ENCODE measurements at places on chromosomes 3 and 15.

- DNase-seq = no peak
Observed at GRCh38 chr3:17320266-17320665, 422.2 kb downstream of the TBC1D5 start.

GRCh38 chr15:68795298-68795848 is 25.3 kb downstream of the ANP32A start:
- DNase-seq = peak; percentile 35

DNA sequence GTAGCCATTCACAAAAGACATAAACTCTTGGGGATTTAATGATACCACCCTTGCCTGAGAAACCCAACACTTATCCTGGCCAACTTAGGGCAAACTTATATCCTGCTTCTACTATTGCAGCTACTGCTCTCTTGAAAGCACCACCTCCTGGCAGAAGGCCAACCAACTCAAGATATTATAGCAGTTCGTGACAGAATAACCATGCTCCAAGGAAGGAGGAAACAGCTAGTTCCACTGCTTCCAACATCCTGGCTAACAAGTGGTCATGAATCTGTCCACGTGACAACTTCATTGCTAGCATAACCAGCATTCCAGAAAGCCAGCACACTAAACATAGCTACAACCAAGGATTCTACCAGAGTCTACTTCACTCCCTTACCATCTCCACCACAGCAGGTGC is 1037.5 kb downstream of the TBL1XR1 start:
- no peak for DNase-seq

- no peak for DNase-seq
Observed at GRCh38 chr15:63948436-63948835, 97.8 kb downstream of the DAPK2 start.

DNA sequence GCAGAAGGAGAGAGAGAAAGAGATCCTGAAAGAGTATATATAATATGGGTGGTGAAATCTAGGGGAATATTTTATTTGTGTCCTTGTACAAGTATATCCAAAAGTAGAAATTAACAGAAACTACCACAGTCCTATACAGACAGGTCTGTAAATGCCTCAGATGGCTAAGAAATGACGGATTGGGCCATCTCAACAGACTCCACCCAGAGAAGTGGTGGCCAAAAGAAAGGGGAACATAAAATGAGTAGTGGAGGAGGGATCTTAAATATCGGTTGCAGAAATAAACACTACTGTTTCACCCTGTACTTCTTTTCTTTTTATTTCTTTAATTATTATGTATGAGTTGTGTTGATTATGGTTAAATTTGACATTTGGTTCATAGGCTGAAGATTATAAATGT is 47.7 kb downstream of the CCR3 start:
- no peak for DNase-seq

DNA sequence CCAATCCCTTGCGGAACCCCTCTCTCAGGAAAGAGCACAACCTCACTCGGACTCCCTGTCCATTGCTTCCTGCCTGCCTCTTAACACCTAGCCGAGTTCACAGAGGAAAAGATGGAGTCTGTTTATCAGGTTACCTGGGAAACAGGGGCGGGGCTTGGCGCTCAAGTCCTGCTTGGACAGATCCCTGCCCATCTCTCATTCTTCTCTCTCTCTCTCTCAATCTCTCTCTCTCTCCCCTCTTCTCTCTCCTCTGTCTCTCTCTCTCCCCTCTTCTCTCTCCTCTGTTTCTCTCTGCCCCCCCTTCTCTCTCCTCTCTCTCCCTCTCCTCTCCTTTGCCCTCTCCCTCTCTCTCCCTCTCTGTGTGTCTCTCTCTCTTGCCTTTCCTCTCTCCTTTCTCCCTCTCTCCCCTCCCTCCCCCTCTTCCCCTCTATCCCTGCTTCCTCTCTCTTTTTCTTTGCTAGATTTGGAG is at the start of gene EFHB:
TSS of gene EFHB (minus strand) at position 120 of the 469 bp plus-strand sequence. CDS start 199 bp downstream, outside the sequence.
- DNase-seq = peak; percentile 56

- peak; percentile 70 for DNase-seq
Observed at GRCh38 chr3:177050501-177051237, 146.6 kb downstream of the TBL1XR1 start.

GRCh38 chr3:84836961-84837360 is 121.8 kb upstream of the CADM2 start:
- DNase-seq = no peak

- DNase-seq = no peak
Observed at GRCh38 chr3:141127344-141128125, 76.4 kb downstream of the SPSB4 start.

GRCh38 chr3:138263104-138263503 is 66.5 kb downstream of the NME9 start:
- DNase-seq = no peak

GRCh38 chr3:146974001-146974400 is 368.9 kb upstream of the PLSCR5 start:
- no peak for DNase-seq

GRCh38 chr3:8769088-8769822 is at the start of gene OXTR:
Gene OXTR, minus strand, starts transcription at chr3:8769613. Its CDS starts 1,426 bp downstream, at chr3:8768187.
- DNase-seq = peak; percentile 43

DNA sequence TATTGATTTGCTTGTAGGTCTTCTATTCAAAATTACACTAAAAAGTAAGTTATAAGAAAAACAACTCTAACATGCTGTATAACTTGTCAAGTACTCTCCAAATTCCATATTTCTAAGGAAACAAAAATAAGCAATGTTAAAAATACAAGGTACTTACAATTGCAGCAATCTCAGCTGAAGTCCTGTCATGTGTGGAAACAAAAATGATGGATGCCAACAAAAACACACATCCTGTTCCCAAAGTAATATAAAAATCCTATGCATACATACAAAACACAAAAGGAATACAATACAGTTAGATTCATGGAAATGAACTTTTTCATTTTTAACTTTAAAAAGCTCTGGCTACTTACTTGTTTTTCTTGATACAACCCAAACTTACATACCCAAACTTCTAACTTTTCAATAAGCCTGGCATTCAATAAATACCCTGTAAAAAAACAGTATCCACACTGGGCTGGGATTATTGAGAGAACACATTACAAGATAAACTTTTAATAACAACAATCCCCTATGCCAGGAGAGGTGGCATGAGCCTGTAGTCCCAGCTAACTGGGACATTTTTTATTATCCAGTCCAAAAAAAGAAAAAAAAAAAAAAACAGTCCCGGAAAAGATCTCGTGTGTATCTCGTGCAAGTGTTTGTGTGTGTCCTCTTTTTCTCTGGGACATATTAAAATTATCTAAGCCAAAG is 14.7 kb downstream of the CMTM6 start:
- no peak for DNase-seq

- DNase-seq = no peak
Observed at GRCh38 chr15:27479296-27480140, 508.5 kb downstream of the GABRG3 start.

DNA sequence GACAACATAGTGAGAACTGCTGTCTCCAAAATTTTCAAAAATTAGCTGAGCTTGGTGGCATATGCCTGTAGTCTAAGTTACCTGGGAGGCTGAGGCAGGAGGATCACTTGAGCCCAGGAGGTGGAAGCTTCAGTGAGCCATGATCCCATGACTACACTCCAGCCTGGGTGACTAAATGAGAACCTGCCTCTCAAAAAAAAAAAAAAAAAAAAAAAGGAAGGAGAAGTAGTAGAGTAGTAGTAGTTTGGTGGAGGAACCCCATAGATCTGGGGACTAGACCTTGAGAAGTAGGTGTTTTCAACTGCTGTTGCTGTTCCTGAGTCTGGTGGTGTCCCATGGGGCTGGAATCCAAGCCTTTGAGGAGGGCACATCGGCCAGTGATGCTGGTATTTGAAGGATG is 38.4 kb upstream of the UBE2E2 start:
- no peak for DNase-seq

DNA sequence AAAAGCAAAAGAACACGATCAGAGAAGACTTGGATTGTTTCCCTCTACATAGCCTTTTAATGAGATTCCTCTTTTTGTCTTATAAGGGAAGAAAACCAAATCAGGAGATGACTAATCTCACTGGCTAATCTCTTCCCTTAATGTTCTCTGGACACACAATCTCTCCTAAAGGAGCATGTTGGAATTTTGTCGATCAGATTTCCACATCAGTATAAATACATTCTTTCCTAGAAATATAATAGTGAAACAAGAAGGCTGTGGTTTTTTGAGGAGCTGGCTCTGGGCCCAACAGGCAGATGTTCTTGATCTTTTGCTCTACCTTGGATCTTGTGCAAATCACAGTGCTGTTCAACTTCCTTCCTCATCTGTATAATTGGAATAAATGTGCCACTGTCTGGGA is 94.0 kb downstream of the GTPBP8 start:
- DNase-seq = no peak

DNA sequence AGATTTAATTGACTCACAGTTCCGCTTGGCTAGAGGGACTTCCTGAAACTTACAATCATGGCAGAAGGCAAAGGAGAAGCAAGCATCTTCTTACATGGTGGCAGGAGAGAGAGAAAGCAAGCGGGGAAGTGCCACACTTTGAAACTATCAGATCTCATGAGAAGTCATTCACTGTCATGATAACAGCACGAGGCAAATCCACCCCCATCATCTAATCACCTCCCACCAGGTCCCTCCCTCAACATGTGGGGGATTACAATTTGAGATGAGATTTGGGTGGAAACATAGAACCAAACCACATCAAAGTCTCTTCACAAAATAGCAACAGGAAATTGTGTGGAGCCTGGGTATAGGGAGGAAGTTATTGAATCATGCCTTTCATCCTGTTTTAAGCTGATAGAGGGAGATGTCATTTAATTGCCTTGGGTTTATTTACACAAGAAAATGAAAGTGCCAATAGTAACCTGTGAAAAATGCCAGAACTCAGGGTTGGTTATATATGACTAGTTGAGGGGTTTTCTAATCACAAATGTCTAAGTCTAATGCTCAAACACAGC is 624.8 kb upstream of the LMCD1 start:
- DNase-seq = no peak

DNA sequence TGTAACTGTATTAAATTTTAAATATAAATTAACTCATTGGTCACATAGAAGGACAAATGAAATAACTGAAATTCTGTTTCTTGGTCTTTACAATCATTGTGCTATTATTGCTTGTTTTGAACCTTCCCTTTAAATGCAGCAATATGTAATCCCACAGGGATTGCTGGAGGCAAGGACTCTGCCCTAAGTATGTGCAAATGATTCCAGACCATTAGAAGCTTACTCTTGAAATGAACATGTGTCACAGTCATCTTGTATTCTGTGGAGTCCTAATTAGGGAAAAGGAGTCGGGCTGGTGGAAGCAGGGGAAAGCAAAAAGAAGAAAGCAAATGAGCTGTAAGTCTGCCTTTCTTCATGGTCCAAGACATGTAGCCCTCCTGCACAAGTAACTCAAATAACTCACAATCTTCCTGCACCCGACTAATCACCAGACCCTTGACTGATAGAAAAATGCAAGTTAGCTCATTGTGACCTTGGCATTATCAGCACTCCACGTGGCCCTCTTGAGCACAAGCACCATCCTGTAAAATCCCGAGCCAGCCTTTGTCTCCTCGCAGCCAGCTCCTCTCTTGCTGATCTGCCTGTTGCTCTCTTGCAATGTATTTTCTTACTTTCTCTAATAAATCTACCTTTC is 2.3 kb upstream of the TMPRSS7 start:
- no peak for DNase-seq

DNA sequence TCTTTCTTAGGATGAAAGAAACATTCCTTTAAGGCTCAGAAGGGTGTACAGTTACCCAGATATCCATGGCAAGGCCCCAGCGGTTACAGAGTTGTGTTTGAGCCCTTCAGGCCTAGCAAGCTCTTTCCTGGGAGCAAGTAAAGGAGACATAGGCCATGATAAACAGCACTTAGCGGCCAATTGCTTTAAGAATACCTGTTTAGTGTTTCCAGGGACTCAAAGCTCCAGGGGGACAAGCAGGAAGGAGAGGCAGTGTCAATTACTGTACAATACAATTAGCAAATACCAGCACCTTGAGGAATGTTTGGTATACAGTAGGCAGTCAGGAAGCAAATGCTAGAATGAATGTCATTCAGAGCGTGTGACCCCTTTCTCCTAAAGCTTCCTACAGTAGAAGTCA is 176.3 kb upstream of the ICE2 start:
- DNase-seq = no peak

- no peak for DNase-seq
Observed at GRCh38 chr15:67745073-67746006, 80.0 kb upstream of the SKOR1 start.

DNA sequence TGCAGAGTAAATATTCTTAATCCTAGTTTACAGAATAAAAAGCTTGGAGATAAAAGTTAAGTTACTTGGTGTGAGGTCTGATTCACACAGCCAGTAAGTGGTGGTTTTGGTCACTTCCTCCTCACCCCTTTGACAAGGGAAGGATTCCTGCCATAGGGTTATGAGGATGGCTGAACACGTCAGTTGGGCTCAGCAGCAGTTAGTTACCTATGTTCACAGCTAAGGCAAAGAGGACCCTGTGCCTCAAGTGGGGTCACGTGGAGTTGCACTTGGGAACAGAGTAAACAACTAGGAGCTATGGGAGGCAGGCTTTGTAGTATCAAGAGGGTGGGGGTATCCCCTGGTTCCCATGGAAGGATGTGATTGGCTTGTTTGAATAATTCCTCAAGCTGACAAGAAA is 232.2 kb downstream of the UBE2E2 start:
- no peak for DNase-seq

DNA sequence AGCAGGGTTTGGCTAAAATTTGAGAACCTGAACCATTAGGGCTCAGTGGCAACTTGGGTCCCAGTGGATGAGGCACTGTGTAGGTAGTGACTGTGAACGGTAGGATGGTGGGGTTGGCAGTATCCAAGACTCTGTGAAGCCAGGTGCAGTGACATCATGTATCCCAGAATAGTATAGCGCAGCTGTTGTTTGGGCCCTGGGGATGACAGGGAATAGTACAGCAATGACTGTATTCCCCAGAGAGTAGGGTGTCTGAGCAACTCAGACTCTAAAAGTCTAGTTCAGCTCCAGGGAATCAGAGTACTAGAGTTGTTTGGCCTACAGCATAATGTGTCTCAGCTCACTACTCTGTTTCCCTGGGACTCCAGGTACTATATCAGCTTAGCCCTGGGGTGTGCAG is 20.7 kb upstream of the PPP2R3A start:
- DNase-seq = no peak

DNA sequence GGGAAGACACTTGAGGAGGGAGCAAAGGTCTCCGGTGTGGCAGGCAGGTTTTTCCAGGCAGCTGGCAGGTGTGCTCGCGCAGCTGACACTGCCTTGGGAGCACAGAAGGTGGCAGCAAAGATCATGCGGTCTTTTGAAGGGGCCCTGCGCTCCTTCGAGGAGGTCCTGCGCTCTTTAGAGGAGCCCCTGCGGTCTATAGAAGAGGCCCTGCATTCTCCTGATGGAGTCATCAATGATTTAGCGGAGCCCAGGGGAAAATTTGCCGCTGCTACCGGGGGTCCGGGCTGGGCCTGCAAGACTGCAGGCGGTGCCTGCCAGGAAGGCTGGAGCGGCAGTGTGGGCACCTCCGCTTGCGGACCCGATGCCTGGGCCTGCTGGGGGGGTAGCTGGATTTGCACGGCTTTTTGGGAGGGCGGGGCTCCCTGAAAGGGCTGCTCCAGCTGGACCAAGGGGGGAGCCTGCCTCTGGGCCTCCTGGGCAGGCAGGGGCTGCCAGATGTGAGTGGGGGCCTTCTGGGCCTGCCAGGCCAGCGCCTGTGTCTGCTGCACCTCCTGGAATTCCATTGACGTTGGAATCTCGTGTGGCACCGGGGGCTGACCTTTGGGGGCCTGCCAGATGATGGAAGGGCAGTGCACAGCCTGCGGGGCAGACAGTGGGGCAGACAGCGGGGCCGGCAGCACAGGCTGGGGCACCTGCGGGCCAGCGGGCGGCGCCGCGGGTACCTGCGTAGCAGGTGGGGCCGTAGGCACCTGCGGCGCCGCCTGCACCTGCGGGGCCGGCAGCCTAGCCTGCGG is 2.1 kb downstream of the MAGEL2 start:
- DNase-seq = no peak
